Stimulated activated CD4-positive, alpha-beta T cell treated with anti-CD3 and anti-CD28 coated beads, Interleukin-1b, Interleukin-23, amount 100 ng/mL, for 1 hour (primary cell): ENCODE measurements at places on chromosomes 3 and 15.

GRCh38 chr3:158713094-158713499 is 19.2 kb downstream of the RARRES1 start:
- no peak for DNase-seq

DNA sequence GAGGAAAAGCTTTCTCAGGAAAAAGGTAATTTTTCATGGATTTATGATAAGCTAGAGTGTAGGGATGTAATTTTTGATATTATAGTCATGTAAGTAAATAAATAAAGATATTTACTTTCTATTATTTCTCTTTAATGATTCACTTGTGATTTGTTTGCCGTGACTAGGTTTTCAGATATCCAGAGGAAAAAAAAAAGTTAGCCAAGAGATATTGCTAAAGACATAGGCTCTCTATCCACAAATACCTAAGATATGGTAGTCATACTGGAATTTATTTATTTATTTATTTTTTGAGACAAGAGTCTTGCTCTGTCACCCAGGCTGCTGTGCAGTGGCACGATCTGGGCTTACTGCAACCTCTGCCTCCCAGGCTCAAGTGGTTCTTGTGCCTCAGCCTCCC is 59.9 kb downstream of the AP4E1 start:
- DNase-seq: no peak

DNA sequence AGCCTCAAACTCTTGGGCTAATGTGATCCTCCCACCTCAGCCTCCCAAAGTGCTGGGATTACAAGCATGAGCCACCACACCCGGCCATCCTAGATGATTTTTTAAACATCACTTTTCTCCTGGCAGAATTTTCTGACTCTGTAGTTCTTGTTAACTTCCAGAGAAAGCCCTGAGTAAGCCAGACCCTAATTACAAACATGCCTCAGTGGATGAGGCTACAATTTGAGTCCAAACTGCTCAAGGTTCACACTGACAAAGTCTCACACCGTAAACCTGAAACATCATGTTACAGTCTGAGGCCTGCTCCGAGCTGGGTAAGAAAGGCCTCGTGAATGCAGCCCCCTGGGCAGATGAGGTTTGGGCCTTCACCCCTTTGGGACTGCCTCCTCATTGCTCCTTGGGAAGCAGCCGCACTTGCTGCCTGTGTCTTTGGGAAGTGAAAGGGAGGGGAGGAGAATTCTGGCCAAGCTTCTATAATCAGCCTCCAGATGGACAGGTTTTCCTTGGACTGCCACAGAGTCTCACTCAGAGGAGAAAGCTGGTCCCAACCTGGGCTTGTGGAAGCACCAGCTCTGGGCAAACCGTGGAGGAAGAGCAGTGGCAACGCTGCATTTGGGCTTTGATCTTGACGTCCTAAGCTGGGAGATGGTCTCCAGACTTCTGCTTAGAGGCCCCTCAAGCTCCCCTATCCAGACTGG is 46.0 kb downstream of the CA12 start:
- DNase-seq: no peak

- no peak for DNase-seq
These were observed 19.9 kb downstream of the RBPMS2 start for GRCh38 chr15:64755427-64755940.

- DNase-seq: no peak
These were observed 3.1 kb downstream of the FOXL2NB start for GRCh38 chr3:138950006-138950644.

GRCh38 chr15:67831363-67831762 is 6.1 kb downstream of the SKOR1 start:
- DNase-seq: no peak

DNA sequence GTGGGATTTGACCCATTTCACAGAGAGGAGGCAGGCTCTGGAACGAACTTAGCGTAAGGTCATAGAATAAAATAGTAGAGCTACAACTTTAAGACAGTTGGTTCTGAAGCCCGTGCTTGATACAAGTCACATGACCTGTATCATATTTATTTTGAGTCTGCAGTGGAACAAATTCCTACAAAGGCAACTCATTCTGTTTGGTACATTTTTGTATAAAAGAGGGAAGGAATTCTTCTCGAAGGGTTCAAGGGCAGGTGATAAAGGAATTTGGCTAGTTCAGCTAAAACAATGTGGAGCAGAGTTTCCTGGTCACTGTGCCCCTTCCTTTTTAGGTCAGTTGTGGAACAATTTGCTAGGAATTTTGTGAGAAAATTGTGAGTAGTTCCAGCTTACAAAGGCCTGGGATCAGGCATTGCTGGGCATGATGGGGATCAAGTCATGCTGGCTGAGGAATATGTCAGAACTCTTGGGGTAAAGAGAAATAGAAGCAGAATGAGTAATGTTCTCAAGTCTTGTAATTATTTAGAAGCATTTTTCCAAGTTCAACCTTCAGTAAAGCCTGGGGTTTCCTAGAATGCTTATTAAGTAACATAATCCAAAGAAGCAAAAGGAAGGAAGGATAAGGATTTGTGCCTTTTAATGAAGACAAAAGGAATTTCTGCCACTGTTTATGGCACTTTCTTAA is 19.1 kb downstream of the USP3 start:
- no peak for DNase-seq

DNA sequence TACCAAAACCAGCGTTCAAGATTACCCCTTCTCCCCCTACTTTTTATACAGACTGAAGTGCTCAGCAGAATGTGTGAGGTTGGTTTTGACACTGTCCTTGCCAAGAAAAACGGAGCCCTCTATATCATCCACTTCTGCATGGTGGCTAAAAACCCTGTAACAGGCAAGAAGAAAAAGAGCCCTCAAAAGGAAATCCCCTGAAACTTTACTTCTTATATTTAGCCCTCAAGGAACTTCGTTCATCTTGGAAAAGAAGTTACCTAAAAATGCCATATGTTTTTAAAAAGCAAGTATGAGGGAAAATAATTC is 473.6 kb downstream of the FOXP1 start:
- no peak for DNase-seq

- no peak for DNase-seq
These were observed 167.6 kb downstream of the PLCL2 start for GRCh38 chr3:17052363-17052762.

- DNase-seq: no peak
These were observed 45.7 kb downstream of the EXOG start for GRCh38 chr3:38541806-38542205.

- DNase-seq: no peak
These were observed 90.0 kb downstream of the FAM43A start for GRCh38 chr3:194775731-194776130.

DNA sequence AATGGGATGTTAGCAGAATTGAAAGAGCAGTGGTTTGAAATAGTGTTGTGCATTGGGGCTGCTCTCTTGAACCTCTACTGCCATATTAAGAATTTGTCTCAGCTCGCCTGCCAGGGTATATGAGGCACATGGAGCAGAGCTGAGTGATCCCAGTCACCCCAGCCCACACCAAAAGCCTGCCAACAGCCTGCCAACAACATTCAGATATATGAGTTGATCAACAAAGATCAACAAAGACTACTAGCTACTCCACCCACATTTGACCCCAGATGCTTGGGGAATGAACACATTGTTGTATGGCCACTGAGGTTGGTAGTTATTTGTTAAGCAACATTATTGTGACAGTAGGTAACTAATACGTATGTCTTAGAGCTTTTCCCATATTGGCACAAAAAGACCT is 570.9 kb upstream of the IL12A start:
- DNase-seq: no peak

GRCh38 chr15:55770806-55771205 is 27.9 kb upstream of the PRTG start:
- DNase-seq: no peak

GRCh38 chr3:181457756-181458155 is 254.0 kb upstream of the SOX2 start:
- no peak for DNase-seq

- DNase-seq: no peak
These were observed 68.9 kb downstream of the NIPA2 start for GRCh38 chr15:22907161-22907950.

- DNase-seq: no peak
These were observed 68.0 kb downstream of the TMEM108 start for GRCh38 chr3:133106169-133106568.

DNA sequence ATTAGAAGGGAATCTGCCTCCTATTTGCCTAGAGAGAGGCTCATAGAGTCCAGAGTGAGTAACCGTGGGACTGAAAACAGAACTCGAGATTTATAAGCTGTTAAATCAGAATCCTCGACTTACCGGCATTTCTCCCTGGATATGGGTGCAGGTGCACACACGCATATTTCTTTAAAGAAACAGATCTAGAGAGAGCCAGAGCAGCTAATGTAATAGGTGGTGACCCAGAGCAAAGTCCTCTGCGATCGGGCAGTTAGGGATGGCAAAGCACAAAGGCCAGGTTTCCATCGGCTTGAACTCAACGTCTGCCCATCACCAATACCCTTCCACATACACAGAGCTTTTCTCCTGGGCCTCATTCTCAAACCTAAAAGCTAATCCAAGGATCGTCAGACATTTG is 13.8 kb downstream of the RNF168 start:
- no peak for DNase-seq

GRCh38 chr15:77724715-77725114 is 92.0 kb upstream of the LINGO1 start:
- DNase-seq: no peak

DNA sequence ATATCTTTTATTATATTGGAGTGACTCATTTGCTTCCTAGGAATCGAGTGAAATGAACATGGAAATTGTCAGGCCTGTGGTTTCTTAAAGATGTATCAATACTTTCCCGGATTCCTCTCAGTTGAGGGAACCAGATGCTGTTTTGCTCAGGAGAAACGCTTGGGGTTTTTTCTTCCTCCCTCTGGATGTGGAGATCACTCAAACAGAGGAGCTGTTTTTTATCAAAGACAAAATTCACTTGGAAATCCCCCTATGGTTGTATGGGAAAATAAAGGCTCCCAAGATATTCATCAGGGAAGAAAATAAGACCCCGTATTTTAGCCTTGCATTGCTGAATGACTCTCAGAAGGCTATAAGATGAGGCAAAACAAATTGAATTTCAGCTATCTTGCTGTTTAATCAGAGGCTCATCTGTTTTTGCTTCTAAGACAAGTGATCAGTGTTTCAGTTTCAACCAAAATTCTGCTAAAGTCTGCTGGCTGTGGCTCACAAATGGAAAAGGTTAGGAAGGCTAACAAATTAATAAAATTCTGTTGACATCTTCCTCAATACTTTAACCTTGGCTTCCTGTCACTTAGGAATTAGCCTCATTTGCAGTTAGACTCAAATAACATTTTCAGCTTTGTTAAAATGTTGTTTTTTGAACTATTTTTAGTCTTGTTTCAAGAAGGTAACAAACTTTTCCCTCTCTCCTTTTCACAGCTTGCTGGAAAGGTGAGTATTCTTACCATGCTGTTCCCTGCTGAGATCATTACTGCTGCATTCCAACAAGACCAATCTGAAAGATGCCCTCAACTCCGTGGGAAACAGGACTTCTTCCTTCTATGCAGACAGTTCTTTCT is 83.6 kb downstream of the COL6A5 start:
- DNase-seq: no peak

DNA sequence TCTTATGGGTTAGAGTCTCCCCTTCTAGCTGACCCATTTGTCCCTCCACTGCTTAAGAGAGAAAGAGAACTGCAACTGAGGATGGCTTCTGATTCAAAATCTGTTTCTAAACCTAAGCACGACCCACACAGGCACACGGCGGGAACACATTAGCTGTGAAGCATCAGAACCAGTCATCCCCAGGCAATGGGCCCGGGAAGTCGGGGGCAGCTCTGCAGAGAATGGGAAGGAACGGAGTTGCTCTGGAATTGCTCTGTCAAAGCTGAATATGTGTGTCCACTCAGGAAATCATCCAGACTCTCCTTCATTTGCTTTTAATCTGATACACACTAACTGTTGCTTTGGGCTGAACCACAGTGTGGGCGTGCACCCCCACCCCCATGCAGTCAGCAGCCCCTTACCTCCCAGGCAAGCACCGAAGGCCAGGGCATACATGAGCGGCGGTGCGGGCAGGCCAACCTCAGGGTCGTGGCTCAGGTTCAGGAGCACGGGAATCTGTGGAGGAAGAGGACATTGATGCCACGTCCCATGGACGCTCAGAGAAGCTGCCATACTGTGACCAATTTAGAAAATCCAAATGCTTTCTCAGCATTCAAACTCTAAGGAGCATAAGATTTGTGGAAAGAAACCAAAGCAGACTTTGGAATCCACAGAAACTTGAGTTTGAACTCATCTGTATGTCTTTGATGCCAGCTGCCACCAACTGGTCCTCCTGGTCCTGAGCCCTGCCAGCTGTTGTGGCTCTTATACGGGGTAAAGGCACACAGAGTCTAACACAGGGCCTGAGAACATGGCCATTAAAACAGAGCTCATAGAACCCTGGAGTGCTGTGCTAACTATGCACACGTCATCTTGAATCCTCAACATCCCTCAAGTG is 247.9 kb downstream of the OCA2 start:
- DNase-seq: no peak

GRCh38 chr3:128367761-128368160 is 98.9 kb downstream of the DNAJB8 start:
- DNase-seq: no peak

- DNase-seq: no peak
These were observed 168.9 kb downstream of the MYRIP start for GRCh38 chr3:39978308-39978707.

GRCh38 chr3:151867666-151868065 is 5.8 kb upstream of the SUCNR1 start:
- DNase-seq: no peak

- DNase-seq: no peak
These were observed 30.5 kb downstream of the NIPA2 start for GRCh38 chr15:22868928-22869327.
